HuH-7 (cell line): ENCODE measurements at places on chromosomes 11 and 22.

DNA sequence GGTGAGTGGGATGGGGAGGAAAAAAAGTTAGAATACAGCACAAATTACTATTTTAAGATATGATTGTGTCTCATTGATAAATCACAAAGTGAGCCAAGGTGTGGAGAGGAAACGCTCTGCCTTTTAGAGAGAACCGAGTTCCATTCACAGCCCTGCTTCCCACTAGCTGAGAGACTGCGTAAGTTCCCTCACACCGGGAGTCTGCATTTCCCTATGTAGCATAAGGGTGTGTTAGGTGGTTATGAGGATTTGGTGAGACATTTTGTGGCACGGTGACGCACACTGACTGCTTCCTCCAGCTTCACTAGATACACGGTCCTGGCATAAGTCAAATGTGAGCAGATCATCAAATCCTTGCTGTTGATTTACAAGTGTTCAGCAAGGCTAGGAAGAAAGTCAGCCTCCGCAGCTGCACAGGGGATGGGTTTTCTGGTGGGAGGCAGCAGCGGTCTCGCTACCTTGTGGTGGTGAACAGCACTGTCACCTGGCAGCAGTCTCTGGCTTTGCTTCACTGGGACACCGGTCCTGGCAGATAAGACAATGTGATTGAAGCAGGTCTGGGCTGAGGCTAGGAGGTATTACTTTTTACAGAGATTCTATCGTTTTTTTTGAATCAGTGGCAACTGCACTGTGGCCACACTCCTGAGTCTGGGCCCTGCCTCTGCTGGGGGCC is 312.2 kb upstream of the B3GAT1 start:
- no peak for DNase-seq

DNA sequence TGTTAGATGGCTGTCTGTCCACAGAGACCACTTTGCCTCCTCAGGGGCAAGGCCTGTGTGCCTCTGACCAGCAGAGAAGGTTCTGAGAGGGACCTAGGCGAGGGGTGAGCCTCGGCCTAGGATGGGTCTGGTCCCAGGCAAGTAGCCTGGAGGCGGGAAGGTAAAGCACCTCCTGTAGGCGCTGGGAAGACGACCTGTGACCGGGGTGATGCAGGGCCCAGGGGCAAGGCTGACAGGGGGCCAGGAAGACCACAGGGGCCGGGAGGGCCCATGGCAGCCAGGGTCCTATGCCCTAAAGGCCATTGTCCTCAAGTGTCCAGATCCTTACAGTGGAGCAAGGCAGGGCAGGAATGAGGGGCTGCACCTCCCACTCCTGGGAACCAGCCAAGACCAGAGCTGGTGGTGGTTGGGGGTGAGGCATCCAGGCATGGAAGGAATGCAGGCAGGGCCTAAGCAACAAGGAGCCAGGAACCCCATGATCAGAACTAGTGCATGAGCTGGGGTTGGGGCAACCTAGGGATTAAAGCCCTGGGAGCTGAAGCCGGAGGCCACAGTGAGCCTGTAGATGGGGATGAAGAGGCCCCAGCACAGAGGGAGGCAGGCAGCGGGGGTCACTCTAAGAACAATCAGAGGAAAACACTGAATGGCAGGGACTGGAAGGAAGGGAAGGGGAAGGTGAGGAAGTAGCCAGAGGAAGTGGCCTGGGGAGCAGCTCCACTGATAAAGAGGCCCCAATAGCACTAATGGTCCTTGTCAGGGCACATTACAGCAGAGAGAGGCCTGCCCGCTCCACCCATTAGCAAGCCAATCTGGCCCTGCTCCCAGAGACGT is 32.9 kb upstream of the KLHL35 start:
- no peak for DNase-seq

GRCh38 chr11:15913261-15913660 is 443.1 kb downstream of the SOX6 start:
- no peak for DNase-seq

- DNase-seq = peak; percentile 73
These were observed 28.3 kb upstream of the USP47 start for GRCh38 chr11:11813288-11813962.

- no peak for DNase-seq
These were observed 94.9 kb downstream of the MORC2 start for GRCh38 chr22:30873661-30874060.

GRCh38 chr11:134580610-134580975 is 168.6 kb upstream of the B3GAT1 start:
- DNase-seq = no peak

- DNase-seq = no peak
These were observed 29.1 kb downstream of the LRFN4 start for GRCh38 chr11:66885950-66886440.

- DNase-seq = no peak
These were observed 17.1 kb upstream of the TOLLIP start for GRCh38 chr11:1326435-1327063.

- no peak for DNase-seq
These were observed 71.0 kb downstream of the PARVA start for GRCh38 chr11:12448131-12448939.

DNA sequence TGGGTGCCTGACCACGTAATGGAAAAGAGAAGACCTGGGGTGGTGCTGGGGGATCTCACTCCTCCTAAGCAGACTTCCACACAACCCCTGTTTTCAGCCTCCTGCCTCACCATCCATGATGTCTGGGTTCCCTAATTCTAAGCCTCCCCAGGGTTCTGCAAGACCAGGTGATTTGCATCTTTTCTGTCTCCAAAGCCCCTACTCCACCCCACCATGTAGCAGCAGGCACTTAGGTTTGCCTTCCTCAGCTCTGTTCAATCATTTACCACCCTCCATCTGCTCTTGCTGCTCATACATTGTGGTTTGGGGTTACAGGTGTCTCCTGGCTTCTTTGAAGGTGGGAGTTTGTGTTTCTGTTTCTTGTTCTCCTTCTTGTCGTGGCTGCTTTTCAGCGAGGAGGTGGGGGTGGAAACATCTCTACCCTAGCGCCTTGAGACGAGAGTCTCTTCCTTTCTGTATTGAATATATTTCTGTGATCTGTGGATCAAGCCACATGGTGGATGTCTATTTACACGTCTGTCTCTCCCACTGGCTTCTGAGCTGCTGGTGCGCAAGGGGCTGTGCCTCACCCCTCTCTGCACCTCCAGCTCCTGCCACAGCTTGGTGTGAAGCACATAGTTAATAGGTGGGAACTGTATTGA is 6.6 kb upstream of the SSTR3 start:
- no peak for DNase-seq

DNA sequence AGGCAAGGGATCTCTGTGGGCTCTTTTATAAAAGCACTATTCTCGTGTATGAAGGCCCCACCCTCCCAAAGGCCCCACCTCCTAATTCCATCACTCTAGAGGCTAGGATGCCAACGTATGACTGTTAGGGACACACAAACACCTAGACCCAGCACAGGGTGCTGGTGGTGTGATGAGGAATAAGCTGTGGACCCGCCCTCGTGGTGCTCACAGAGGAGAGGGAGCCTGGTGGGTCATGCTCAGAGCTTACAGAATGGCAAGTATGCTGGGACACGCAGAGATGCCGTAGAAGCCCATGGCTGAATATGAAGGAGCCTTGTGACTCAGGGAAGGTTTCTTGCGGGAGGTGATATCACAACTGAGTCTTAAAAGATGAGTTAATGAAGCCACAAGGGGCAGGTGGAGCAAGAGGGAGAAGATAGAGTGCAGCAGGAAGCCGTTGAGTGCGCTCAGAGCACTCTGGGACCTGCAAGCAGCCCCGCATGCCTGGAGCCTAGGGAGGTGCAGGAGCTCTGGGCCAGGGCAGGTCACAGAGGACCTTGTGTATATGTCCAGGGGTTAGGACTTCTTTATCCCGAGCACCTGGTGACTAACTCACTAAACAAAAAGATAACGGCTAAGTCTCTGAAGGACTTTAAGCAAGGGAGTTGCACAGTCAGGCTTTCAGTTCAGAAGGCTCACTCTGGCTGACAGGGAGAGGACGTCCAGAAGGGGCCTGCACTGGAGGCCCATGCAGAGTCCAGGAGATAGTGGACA is 160.9 kb downstream of the TRIM29 start:
- no peak for DNase-seq

DNA sequence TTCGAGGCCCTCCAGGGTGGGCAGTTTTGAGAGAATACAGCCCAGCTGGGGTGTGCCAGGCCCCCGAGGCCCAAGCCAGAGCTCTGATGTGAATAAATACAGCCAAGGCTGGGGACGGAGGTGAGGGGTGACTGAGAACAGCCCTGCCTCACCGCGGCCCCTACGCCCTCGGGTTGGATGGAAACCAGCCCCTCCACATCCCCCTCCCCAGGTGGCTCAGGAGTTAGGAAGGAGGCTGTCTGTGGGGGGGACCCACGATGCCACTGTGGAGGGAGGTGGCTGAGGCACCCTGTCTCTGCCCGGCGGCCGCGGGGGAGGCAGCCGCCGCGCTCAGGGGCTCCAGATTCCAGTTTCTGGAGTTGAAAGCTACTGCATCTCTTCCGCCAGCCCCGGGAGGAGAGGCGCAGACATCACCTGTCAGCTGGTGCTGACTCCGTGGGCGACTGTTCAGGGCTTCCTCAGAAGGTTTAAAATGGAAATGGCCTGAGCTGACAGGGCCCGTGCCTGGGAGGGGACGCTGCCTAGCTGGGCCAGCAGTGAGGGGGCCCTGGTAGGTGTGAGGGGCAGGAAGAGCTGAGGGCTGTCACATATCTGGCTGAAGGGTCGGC is 1.4 kb downstream of the FLRT1 start:
- DNase-seq = no peak

GRCh38 chr11:88167853-88168252 is 7.4 kb downstream of the RAB38 start:
- DNase-seq = no peak

DNA sequence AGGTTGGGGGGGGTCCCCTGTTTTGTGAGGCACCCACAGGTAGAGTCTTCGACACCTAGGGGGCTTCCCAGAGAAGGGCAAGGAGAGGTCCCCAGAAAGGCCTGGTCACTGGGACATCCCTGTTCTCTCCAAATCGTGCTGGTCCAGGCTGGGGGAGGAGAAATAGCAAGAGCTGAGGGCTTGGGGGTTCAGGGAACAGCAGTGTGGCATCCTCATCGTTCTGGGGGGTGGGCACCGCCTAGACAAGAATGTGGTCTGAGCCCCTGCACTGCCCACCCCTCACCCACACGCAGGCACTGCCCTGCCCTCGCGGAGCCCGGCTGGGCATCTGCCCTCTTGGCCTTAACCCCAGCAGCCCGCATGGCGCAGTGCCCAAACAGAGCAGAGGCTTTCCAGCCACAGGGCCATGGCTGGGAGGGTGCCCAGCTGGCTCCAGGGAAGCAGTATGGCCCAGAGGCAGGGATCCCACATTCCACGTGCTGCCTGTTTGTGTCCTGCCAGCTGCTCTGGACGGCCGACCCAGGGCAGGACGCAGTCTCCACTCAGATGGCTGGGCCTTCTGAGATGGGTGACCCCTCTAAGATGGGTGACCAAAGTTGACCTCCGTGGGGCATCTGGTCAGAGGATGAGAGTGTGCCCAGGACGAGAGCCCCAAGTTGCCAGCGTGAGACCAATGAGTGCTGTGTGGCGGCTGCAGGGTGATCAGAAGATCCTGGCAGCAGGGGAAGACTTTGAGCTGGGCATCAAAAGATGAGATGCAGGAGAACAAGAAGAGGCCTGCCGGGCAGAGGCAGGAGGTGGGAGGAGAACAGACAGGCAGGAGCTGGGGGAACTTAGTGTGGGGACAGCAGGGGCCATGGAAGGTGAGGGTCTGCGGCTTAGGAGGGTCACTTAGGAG is 14.4 kb downstream of the SCARF2 start:
- DNase-seq = no peak

- no peak for DNase-seq
These were observed 11.4 kb downstream of the BCL9L start for GRCh38 chr11:118914178-118914918.

GRCh38 chr11:134630861-134631260 is 218.8 kb upstream of the B3GAT1 start:
- no peak for DNase-seq

GRCh38 chr22:25070956-25071355 is 118.4 kb downstream of the KIAA1671 start:
- no peak for DNase-seq

GRCh38 chr11:128208329-128209137 is 378.8 kb downstream of the ETS1 start:
- DNase-seq = no peak

GRCh38 chr22:49853981-49854831 is 562 bp downstream of the ZBED4 start:
- no peak for DNase-seq

- no peak for DNase-seq
These were observed 43.3 kb downstream of the PARVA start for GRCh38 chr11:12420706-12421105.

GRCh38 chr11:128914216-128915148 is 23.3 kb downstream of the KCNJ5 start:
- DNase-seq = no peak

GRCh38 chr11:21411104-21411503 is 741.7 kb downstream of the NELL1 start:
- DNase-seq = no peak

DNA sequence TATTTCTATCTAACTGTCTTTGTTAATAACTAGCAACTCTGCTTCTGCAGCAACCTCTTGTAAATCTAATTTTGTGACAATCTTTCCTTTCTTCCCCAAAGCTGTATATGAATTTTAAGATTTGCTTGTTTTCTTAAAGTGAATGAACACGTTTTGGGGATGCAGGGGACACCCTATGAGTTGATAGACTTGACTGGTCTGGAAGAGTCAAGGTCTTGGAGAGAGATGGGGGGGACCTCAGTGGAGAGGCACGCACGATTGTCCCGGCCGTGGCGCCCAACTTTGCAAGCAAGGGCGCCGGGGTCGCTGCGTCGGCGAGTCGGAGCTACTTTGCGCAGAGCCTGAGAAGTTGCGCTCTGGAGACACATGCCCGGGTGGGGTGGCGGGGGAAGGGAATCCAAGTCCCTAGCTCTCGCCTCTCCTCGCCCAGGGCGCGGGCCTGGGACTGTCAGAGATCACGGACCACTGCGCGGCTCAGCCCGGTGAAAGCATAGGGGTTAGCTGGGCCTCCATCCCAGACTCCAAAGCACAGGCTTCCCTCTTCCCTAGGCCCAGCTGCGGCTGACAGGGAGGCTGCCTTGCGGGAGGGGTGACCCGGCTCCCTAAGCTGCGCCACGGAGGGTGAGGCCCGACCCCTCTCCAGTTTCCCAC is 854 bp downstream of the ABCC8 start:
- no peak for DNase-seq

GRCh38 chr22:16932577-16932976 is 75.4 kb downstream of the GAB4 start:
- DNase-seq = no peak

DNA sequence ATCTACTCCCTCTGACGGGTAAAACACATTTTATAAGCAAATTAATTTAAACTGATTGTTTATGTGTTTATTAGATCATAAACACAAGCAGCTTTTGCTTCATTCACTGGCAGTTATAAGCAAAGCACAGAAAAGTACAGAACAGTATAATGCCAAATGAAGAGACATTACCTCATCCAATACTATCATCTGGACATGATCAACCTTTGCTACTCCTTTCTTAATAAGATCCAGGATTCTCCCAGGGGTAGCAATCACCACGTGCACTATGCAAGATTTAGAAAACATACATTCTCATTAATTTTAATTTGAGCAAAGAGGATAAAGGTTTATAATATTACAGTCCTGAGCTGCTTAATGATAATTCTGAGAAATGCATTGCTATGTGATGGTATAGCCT is 27.9 kb downstream of the DDX6 start:
- DNase-seq = no peak

- no peak for DNase-seq
These were observed 661.9 kb downstream of the ETS1 start for GRCh38 chr11:127925475-127925874.
